H9 (cell line): ENCODE measurements at places on chromosomes 16 and 17.

- DNase-seq, result no peak
These were observed 530.4 kb downstream of the XYLT1 start for GRCh38 chr16:16940351-16940750.

DNA sequence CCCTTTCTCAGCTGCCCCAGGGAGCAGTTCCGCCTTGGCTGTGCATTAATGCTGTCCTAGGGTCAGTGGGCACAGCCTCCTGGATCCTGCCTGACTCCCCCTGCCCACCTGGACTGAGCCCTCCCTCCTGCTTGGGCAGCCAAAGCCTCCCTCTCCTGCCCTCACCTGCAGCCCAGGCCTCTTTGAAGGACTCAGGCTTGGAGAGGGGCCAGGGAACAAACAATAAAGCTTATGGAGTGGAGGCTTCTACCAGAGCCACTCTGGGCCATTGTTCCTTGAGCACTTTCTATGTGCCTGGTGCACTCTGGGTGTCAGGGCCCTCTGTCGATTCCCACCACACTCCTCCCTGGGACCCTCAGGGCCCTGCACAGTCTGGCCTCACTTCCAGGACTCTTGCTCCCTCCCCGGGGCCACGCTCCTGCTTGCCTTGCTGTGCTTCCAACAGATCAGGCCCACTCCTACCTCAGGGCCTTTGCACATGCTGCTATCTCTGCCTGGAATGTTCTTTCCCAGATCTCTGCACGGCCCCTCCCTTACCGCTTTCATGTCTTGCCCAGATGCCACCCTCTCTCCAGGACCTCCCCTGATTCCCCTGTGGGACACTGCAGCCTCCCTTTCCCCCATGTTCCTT is 5.0 kb downstream of the KCNJ12 start:
- no peak for DNase-seq

DNA sequence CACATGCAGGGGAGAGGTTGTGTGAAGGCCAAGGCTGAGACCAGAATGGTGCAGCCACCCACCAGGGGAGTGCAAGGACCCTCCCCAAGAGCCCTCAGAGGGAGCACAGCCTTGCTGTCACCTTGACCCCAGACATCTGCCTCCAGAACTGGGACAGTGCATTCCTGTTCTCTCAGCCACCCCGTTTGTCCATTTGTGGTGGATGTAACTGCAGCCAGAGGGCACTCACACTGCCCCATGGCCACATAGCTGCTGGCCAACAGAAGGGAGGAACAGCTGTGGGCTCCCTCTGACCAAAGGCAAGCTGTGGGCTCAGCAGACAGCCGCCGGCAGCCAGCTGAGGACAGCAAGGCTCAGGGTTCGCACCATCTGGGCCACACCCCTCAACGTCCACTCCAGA is 49.8 kb upstream of the KLHDC4 start:
- DNase-seq, result no peak

DNA sequence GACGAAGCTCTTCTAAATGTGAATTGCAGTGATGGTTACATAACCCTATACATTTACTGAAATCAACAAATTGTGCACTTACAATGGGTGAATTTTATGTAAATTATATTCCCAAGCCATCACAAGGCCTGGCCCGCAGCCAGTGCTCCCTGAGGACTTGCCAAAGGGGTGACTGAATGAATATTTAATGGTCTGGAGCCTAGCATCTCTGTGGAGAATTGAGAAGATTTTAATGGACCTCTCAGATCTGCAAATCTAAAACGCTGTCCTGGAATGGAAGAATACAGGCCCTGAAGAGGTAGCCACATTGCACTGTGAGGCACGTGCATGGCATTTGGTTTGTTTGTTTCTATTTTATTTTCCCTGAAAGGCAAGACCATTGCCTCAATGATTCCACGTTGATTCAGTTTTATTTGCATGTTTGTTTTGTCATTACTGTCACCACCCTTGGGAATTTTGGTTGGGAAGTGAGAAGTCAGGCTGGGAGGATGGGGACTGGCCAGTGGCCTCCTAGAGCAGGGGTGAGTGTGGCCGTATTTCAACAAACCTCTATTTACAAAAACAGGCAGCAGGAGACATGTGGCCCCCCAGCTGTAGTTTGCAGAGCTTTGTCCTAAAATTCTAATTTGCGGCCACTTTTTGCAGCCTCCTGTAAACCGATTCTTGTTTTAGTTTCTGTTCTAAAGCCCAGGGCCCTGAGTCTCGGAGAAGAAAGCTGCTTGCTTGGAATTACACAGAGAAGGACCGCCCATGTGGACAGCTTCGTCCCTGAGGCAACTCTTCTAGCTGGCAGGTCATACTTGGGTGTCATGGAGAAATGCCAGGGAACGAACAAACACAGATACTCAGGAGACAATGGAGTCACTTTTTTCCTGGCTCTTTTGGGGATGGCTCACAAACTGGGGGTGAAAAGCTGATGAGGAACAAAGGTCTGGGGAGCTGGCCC is 40.5 kb upstream of the GCSH start:
- no peak for DNase-seq

DNA sequence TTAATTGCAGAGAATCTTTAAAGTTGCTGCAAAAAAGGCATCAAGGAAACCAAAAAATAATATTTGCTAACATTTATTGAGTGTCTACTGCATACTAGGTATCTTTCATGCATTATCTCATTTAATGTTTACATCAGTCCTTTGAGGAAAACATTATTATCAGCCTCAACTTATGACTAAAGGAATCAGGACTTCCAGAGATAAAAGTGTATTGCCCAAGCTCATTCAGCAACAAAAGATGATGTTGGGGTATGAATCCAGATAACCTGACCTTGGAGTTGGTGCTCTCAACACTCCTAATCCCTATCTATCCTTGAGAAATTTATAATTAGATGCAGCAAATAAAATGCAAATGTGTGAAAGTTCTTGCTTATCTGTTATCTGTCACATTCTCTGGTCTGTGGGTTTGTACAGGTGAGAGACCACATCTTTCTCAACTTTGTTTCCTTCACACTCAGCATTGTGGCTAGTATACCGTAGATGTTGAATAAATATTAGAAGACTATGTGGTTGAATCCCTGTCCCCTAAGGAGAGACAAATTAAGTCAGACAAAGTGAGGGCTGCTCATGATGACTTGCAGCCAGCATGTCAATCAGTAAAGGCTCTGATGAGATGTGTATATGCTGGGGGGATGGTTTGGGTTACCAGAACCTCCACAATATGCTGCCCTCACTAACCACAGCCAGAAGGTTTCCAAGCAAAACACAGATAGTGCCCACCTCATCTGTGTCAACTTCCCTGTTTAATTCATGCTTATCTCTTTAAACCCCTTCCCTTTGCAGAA is 82.6 kb downstream of the NOG start:
- DNase-seq, result no peak

DNA sequence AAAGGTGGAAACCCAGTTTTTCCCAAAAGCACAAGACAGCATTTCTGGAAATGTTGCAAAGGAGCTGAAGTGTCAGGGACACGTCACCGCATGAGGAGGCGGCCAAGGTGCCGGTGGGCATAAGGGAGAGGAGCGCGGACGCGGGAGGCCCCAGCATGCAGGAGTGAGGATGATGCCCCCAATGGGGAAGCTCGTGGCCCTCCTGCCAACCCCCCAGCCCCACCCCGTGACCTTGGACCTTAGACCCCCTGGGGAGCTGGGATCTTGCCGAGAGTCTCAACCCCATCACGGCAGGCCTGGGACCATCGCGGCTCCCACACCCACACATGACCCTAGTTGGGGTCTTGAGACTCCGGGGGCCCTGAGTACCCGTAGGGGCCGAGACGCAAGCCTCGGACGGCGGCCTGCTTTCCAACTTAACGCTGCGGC is 119.4 kb upstream of the METRNL start:
- DNase-seq, result peak; percentile 24

DNA sequence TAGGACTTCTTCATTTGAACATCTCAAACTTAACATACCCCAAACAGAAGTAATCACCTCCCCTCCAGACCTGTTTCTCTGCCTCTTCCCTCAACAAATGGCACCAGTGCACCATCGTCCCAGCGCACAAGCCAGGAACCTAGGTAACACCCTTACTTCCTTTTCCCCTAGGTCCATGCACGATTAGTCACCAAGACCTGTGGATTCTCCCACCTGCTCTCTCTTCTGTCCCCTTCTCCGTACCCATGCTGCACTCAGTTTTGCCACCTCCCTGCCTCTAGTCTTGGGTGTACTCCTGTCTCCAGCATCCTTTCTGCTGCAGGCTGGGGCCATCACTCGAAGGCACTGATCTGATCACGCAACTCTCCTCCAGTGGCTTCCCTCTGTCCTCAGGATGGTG is 3.2 kb downstream of the EMC8 start:
- DNase-seq, result no peak

- no peak for DNase-seq
These were observed 21.1 kb upstream of the DOC2B start for GRCh38 chr17:202501-202951.
